ENCODE measurements at places on chromosomes 2 and 18.

DNA sequence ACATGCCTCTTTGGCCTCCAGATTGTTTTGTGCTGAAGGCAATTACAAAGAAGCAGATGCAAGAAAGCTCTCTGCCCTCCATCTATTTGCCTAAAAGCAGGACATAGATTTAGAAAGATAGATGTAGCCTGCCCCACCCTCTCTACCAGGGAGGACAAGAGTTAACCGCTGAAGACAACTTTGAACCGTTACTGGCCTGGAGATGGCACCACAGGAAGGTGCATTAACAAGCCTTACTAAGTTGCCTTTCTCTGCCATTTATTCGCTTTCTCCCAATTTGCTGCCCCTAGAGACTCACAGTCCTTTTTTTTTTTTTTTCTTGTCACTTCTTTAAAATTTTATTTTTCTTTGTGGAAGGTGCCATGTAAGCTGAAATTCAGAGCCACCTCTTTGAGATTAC lies 28.8 kb upstream of the RMDN2 start:
- DNase-seq: no peak

GRCh38 chr2:216109962-216110614 lies 940 bp downstream of the XRCC5 start:
- DNase-seq: peak; percentile 32

DNA sequence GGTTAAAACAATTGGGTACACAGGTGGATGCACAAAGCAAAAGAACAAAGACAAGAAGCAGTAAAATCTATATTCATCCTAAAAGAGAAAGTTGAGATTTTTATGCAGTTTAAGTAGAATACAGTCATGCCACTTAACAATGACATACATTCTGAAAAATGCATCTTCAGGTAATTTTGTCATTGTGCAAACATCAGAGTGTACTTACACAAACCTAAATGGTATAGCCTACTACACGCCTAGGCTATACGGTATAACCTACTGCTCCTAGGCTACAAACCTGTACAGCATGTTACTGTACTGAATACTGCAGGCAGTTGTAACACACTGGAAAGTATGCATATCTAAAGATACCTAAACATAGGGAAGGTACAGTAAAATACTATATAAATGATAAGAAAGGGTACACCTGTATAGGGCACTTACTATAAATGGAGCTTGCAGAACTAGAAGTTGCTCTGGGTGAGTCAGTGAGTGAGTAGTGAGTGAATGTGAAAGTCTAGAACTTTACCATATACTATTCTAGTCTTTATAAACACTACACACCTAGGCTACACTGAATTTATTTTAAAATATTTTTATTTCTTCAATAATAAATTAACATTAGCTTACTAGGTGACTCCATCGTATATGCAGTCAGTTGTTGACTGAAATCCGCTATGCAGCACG lies 132.9 kb downstream of the BARD1 start:
- no peak for DNase-seq

DNA sequence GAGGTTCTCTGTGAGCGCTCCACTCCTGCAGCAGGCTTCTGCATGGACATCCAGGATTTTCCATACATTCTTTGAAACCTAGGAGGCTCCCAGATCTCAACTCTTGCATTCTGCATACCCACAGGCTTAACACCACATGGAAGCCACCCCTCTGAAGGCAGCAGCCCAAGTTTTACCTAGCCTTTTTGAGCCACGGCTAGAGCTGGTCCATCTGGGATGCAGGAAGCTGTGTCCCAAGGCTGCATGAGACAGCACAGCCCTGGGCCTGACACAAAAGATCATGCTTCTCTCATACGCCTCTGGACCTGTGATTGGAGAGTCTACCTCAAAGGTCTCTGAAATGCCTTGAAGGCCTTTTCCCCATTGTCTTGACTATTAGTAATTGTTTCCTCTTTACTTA lies 53.6 kb upstream of the RPRM start:
- no peak for DNase-seq

- DNase-seq: peak; percentile 56
Observed at GRCh38 chr2:25551316-25551715, 122.1 kb downstream of the DTNB start.

DNA sequence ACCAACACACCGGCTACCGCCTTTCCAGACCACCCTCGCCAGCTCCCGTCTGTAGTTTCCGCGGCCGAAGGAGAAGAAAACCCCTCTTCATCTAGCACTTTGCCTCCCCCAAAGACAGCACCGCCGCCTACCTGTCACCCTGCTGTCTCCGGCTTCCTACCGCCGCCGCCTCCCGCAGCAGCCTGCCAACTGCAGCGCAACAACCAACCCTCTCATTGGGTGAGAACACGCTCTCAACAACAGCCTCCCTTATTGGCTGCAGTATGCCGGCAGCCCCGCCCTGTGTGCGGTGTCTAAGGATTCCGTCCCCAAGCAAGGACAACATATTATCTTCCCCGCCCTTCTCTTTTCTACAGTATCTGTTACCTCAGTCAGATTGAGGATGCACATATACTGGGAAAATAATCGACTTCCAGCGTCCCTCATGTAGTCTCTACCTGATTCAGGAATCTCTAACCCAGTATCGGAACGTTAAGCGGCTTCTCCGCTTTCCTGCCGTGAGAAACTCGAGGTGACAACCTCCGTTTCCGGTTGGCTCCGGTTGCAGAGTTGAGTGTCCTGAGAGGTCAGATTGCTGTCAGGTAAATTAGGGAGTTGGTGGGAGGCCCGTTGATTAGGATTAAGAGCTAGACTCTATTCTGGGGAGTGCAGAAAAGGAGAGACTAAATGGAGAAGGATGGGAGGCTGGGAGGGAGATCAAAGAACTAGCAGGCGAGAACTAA lies at the start of the genes HYCC2 and NDUFB3:
HYCC2 (minus strand) TSS at position 193 of the 722 bp plus-strand sequence. CDS start 47,662 bp downstream, outside the sequence.
NDUFB3 (plus strand) TSS at position 523 of the 722 bp plus-strand sequence. CDS start 6,882 bp downstream, outside the sequence.
- DNase-seq: peak; percentile 99

- no peak for DNase-seq
Observed at GRCh38 chr2:236577481-236578410, 8.1 kb downstream of the ACKR3 start.

GRCh38 chr18:4658804-4659203 lies 203.7 kb upstream of the DLGAP1 start:
- peak; percentile 26 for DNase-seq

DNA sequence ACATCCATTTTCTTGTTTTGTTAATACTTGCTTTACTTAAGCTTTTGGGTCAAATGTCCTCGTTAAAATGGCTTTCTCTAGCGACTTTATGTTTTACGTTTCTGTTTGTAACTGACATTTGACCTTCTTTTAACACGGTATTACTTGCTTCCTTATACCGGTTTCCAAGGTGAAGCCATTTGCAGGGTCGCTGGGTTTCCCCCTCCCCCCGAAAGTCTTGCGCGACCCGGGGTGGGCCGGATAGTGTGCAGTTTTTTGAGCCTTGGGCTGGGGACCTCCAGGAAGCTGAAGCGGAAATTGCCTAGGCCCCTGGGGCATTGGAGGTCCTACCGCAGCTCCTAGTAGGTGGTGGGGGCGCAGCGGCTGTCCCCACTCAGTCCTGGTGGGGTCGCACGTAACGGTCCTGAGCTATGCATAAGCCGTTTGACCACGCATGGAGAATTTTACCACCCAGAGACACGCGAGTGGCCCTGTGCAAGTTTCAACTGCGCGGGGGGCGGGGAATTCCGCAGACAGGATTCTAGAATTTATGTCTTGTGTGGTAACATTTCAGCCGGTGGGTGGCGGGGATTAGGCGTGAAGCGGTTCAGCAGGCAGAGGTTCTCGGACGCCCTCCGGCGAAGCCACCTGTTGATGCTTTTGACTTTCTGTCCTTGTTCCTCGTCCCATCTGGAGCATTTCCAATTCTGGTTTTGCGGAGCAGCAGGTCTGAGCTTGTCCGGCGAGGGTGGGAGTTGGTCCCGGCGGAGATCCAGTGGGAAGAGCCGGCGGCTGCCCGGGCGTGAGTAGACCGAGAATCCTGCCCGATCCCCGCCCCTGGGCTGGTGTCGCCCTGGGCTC lies 2.4 kb downstream of the CFLAR start:
- peak; percentile 97 for DNase-seq

- no peak for DNase-seq
Observed at GRCh38 chr2:191018048-191018447, 4.1 kb upstream of the STAT1 start.

GRCh38 chr2:240967681-240968621 lies 30.5 kb upstream of the SNED1 start:
- no peak for DNase-seq

GRCh38 chr18:62612776-62613175 lies 90.0 kb downstream of the ZCCHC2 start:
- no peak for DNase-seq

DNA sequence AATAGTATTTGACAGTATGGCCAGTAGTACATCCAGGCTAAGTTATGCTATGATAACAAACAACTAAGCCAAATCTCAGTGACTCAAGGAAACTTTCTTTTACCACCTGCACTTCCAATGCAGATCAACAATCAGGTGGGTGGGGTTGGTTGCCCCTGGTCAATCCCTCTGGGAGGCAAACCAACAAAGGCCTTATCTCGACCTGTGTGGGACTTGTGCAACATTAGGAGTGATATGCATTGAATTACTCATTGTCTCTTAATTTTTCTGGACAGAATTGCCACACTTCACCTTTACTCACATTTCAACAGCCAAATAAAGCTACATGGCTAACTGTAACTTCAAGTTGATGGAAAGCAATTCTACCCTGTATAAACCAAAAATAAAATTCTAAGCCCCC lies 1049.3 kb upstream of the CDH2 start:
- no peak for DNase-seq

DNA sequence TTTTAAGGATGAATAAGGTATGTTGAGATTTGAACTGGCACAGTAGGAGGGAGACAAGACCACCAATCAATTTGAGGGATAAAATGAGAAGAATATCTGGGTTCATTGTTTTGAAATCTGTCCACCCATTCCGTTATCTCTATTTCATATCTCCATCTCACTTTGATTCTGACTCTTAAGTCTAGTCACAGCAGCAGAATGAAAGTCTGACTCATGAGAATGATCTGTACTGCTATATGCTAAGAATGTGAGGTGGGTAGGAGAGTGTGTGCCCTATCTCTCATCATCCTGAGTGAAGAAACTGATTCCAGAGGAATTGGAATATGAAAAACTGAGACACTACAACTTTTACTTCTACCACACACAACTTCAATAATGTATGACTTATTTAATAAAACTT lies 1994.5 kb upstream of the PIK3C3 start:
- no peak for DNase-seq

DNA sequence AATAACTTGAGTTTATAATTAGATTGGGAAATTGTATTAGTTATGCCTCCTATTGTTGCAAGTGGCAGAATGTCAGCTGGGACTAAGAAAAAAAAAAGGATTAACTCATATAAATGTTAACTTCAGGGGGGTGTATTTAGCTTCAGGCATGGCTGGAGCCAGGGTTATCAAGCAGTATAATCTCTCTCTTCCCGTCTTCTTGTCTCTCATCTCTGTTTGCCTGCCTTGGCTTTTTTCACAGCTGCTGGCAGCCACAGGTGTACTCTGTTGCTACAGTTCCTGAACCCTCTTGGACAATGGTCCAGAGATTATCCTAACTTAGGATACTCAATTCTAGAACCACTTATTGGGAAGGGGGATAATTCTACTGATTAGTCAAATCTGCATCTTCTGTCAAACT lies 370.7 kb upstream of the MEX3C start:
- no peak for DNase-seq

GRCh38 chr2:25109822-25110221 lies 58.6 kb downstream of the POMC start:
- no peak for DNase-seq

DNA sequence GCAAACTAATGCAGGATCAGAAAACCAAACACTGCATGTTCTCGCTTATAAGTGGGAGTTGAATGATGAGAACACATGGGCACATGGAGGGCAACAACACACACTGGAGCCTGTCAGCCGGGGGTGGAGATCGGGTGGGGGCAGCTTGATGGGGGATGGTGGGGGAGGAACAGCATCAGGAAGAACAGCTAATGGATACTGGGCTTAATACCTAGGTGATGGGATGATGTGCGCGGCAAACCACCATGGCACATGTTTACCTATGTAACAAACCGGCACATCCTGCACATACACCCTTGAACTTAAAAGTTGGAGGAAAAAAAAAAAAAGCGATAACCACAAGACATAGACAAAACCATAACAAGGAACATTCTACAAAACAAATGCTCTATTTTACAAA lies 10.4 kb downstream of the CHMP3 start:
- no peak for DNase-seq

DNA sequence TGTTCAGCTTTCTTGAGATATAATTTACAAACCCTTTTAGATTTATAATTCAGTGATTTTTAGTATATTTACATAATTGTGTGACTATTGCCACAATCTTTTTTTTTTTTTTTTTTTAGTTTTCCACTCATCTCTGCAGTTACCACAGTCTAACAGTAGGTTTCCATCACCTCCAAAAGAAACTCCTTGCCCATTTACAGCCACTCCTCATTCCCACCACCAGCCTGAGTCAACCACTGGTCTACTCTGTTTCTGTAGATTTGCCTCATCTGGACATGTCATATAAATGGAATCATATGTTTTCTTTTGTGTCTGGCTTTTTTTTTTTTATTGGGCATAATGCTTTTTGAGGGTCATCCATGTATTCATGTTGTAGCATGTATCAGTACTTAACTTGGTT lies 16.1 kb downstream of the MTX2 start:
- DNase-seq: no peak

GRCh38 chr18:13136056-13136903 lies 82.3 kb upstream of the LDLRAD4 start:
- no peak for DNase-seq

GRCh38 chr2:100924520-100925451 lies 77.3 kb upstream of the RPL31 start:
- no peak for DNase-seq

GRCh38 chr2:100292022-100292580 lies 30.2 kb downstream of the LONRF2 start:
- DNase-seq: peak; percentile 80

- no peak for DNase-seq
Observed at GRCh38 chr18:48762836-48763718, 187.7 kb downstream of the SMAD7 start.

GRCh38 chr2:8212239-8212638 lies 469.6 kb upstream of the ID2 start:
- no peak for DNase-seq

GRCh38 chr18:47397671-47398319 lies 146.3 kb upstream of the SKOR2 start:
- DNase-seq: peak; percentile 32

GRCh38 chr2:30820381-30821055 lies 13.3 kb upstream of the CAPN13 start:
- DNase-seq: no peak

DNA sequence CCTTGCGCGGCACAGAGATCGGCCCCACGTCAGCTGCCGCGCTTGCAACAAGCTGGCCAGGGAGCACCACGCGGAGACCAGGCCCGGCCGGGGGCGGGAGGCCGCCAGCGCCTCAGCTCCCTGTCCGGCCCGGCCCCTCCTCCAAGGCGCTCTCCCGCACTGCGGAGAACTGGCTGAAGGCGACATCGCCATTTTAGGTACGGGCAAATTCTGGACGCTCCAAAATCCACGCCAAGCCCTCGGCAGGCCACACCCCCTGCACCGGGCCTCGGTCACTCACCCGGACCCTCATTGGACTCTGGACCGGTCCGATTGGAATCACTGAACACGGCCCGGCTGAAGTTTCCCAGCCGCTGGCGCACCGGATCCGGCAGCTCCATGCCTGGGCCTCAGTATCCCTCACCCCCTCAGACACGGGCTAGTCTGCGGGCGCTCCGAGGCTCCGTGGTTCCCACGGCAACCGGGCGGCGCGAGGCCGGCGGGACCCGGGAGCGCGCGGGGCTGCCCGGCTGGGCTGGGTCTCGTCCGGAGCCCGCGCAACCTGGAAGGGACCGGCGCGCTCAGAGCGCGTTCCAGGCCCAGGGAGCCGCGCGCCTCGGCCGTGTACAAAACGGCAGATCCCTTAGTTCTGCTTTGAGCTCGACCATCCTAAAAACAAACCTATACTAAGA lies at the start of gene TMEM17:
TMEM17 (minus strand) TSS at position 446 of the 671 bp plus-strand sequence; CDS start at position 380, 66 bp downstream.
- peak; percentile 24 for DNase-seq

Data from Kasumi-1 (cell line).